Effector CD8-positive, alpha-beta T cell (primary cell): ENCODE measurements at places on chromosomes 11 and 22.
A peak's percentile ranks its signal among the peaks of the same experiment; 100 is the strongest.

DNA sequence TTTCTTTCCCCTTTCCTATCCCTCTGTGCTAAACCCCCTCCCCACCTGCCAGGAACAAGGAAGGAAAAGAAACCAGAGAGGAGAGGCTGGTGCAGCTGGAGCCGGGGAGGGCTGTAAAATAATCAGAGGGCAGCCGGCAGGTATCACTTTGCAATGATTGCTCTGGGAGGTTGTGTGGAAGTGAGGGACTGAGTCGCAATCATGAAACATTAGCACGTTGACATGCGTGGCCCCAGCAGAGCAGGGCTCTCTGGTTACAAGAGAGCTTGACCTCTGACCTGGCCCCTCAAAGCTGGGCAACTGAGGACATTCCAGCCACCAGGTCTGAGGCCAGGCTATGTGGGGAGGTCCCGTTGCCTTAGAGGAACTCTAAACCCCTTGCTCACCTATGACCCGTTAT, 170.8 kb upstream of the BDNF start:
- no peak for DNase-seq

DNA sequence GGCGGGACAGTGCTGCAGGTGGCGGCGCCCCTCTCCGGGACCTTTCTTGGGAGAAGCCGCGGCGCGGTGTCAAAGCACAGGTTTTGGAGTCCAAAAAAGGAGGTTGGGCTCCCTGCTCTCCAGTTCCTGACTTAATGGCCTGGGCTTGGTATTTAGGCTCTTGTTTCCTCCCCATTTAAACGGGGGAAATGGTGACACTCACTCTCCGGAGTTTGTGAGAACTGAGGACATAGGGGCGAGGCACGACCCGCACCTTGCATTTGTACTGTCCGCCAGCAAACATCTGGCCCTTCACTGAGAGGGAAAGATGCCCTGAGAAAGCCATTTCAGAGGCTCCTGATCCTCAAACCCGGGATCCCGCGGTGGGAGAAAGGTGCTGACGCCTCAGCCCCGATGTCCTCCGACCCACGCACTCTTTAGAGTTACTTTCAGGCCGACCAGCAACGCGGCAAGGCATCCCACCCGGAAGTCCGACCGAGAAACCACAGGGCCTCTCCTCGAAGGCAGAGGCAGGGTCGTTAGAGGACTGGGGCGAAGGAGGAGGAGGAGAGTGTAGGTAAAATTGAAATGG, 2.9 kb upstream of the WDR74 start:
- peak; percentile 15 for DNase-seq

DNA sequence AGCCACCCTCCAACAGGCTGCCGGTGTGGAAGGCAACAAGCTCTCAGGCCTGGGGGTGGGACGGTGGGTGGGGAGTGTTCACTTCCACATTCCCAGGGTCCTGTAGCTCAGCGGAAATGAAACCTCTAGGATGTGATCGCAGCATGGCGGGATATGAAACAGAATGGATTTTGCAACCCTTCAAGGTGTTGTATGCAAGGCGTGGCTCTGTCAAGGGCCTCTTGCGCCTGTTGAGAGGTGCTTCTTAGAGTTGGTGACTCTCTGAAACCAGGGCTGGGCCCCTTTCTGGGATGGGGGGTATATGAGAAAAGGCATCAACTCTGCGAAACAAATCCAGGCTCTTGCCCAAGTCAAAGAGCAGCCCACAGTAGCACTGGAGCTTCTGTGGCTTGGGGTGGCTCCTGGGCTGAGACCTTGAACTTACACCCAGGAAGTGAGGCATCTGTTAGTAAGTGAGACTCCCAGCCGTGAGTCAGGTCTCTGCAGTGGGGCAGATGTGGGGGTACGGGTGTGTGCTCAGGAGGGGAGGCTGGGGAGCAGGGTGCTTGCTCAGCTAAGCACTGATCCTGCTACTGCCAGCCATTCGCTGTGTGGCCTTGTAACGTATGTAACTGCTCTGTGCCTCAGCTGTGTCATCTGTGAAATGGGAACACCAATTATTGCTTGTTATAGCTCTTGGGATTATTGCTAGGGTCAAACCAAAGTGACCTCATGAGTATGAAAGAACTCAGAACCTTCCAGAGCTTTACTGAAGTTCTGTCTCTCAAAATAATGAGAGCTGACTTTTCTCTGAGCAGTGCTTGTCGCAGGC, 28.3 kb downstream of the NECTIN1 start:
- DNase-seq: no peak

DNA sequence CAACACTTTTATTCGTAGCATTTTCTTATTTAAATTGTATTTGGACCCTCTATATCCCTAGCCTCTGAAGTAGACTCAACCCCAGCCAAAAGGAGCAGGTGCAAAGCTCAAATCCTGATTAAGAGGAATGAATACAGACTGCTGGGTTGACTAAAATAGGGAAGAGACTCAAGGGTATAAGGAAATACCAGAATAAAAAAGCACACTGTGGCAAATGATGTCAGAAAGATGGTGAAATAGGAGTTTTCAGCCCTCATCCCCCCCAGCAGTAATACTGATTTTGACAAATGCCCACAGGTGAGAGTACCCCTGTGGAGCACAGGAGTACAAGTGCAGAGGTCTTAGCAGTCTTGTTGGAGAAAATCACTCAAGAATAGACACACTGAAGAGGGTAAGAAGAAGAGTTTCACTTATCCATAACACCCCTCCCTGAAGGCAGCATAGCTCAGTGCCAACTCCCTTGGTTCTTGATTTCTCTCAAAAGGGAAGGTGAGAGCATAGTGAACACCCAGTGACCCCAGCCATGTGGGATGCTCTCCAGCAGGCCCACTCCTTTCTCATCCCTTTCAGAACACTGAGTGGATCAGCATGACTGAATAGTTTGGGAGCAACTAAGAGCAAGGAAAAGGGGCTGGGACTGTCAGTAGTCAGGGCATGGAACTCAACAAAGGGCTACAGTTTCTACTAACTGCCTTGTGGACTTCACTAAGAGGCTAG, 71.7 kb downstream of the TBC1D22A start:
- no peak for DNase-seq

GRCh38 chr11:110425751-110426545, 3.8 kb upstream of the FDX1 start:
- no peak for DNase-seq

DNA sequence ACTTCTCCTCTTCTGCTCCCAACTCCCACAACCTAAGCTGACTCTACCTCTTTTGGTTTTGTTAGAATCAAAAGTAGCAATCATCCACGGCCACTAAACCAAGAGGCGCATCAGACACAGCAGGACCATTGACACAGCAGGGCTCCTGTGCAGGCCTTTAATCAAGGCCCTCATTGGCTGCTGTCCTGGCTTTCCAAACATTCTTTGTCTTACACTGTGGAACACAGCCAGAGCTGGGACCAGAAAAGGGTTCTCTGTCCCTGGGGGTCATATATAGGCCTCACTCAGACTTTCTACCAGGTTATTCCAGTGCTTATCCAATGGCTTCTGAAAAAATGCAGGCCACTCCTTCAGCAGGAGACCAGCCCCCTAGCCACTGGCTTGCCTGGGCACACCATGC, 212.7 kb upstream of the NTM start:
- no peak for DNase-seq

GRCh38 chr22:28734393-28734792, 7.2 kb downstream of the CHEK2 start:
- DNase-seq: no peak

DNA sequence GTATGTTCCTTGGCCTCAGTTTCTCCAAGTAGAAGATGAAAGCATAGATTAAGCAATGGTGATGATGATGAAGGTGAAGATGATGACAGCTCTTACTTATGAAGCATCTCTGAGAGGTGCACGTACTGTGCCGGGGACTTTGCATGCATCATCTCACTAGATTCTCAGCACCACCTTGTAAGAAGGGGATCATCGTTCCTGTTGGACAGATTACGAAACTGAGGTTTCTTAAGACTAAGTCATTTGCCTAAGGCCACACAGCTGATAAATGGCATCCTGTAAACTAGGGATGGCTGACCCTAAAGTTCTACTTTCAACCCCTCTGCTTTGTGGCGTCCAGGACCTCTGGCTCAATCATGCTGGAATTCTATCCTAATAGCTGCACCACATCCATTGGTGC, 8.7 kb downstream of the MS4A15 start:
- no peak for DNase-seq

- no peak for DNase-seq
Measured at GRCh38 chr11:116364348-116364747, 408.4 kb downstream of the BUD13 start.

- DNase-seq: no peak
Measured at GRCh38 chr11:134541355-134541754, 129.3 kb upstream of the B3GAT1 start.

DNA sequence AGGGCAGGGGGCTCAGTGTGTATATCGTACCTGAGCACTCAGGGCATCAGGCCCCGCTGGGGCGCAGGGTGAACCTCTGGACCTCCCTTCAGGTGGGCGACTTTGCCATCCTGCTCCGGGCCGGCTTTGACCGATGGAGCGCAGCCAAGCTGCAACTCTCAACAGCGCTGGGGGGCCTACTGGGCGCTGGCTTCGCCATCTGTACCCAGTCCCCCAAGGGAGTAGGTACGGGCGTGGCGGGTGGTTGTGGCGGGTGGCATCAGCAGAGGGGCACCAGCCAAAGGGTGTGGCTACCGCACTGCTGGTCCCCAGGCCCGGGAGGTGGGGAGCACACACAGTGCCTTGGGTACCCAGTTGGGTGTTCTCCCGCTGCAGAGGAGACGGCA, 6.3 kb downstream of the SLC39A13 start:
- DNase-seq: no peak

- no peak for DNase-seq
Measured at GRCh38 chr11:13929395-13929891, 33.1 kb upstream of the SPON1 start.

- peak; percentile 7 for DNase-seq
Measured at GRCh38 chr11:122746050-122746478, 90.5 kb downstream of the UBASH3B start.

- no peak for DNase-seq
Measured at GRCh38 chr11:134264966-134265764, 11.0 kb upstream of the GLB1L3 start.

- DNase-seq: no peak
Measured at GRCh38 chr11:16924826-16925560, 89.2 kb downstream of the PLEKHA7 start.

DNA sequence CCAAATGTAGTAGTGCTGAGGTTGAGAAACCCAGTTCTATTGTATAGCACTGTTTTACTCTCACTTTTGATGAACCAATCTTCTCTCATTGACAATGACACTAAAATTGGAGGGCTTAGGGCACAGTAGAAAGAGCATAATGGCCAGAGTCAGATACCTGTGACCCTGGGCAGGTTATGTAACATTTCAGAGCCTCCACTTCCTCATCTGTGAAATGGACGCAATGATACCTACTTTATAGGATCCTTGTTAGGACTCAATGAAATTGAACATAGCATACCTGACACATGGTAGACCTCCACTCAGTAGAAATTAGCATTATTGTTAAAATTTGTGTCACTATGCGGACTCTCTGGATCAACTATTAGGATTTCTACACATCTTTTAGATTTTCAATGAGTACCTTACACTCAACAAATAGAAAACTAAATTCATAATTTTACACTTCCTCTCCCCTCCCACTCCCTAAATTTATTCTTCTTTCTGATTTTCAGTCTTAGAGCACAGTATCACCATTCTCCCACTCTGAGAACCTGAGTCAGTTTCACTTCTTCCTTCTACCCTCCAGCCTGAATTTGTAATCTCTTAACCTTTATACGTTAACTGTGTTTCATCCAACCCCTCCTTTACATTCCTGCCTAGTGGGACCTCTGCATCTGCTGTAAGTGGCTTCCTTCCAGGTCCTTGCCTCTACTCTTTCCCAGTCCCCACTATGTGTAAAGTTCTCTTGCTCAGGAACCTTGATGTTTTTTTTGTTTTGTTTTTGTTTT, 78.3 kb downstream of the MICAL2 start:
- no peak for DNase-seq

GRCh38 chr22:45454275-45454674, 40.8 kb downstream of the RIBC2 start:
- DNase-seq: no peak

DNA sequence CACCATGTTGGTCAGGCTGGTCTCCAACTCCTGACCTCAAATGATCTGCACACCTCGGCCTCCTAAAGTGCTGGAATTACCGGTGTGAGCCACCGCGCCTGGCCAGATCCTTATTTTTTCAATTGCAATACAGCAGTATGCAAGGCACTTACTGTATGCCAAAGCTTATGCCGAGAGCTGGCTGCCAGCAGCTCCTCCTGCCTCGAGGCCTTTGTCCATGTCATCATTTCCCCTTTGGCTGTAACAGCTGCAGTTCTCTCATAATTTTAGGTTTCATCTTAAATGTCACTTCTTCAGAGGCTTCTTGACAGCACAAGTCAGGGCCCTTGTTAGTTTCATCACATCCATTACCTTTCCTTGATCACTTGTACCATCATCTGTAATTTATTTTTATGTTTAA, 1.5 kb upstream of the SREBF2 start:
- no peak for DNase-seq

DNA sequence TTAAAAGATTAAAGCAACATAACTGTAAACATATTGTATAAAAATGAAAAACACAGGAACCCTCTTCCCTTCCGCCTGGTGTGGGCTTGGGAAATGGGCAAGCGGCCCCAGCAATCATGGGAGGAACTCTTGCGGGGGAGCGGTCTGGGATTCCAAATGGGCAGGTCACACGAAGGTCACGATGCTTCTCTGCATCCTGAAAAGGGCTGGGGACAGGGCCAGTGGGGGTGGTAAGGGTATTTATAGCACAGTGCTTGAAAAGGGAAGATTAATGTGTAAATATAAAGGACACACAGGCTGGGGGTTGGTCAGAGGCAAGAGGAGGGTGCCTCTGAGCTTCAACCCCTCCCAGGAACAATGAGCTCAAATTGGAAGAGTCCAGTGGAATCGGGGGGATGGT, 46.9 kb upstream of the OR4B1 start:
- DNase-seq: no peak

- DNase-seq: no peak
Measured at GRCh38 chr11:57652662-57653061, 3.0 kb upstream of the YPEL4 start.

- no peak for DNase-seq
Measured at GRCh38 chr11:63907063-63907462, 9.9 kb downstream of the RCOR2 start.

GRCh38 chr11:130719220-130719915, 196.9 kb downstream of the SNX19 start:
- DNase-seq: no peak

- DNase-seq: no peak
Measured at GRCh38 chr11:100756559-100756958, 69.5 kb downstream of the ARHGAP42 start.

DNA sequence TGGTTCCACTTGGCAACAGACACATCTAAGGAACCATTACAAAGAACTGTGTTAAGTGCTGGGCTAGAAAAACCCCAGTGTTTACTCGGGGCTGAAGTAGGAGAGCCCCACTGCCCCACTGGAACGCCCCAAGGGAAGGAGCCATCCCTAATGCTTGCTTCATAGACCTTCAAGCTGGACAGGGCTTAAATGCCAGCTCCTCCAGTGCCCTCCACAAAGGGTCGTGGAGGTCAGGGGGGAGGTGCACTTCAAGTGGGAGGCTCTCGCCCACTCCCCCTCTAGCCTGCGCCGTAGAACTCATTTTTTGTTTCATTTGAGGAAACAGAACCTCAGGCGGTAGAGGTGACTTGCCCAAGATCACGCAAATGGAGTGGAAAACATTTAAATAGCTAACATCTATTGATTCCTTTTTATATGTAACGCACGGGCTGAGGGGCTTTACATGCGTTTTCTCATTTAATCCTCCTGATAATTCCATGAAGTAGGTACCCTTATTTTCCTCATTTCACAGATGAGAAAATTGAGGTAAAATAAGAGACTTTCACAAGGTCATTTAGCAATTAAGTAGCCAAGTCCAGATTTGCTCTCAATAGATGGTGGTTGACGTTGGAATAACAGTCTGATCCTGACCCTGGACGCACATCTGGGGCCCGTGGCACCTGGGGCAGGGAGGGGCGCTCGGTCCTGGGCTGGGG, 545 bp upstream of the ZDHHC13 start:
- no peak for DNase-seq
